Activated naive CD8-positive, alpha-beta T cell treated with anti-CD3 and anti-CD28 coated beads, Interleukin-2, amount 50 U/mL, for 16 hours (primary cell): ENCODE measurements at places on chromosomes 4 and X.

DNA sequence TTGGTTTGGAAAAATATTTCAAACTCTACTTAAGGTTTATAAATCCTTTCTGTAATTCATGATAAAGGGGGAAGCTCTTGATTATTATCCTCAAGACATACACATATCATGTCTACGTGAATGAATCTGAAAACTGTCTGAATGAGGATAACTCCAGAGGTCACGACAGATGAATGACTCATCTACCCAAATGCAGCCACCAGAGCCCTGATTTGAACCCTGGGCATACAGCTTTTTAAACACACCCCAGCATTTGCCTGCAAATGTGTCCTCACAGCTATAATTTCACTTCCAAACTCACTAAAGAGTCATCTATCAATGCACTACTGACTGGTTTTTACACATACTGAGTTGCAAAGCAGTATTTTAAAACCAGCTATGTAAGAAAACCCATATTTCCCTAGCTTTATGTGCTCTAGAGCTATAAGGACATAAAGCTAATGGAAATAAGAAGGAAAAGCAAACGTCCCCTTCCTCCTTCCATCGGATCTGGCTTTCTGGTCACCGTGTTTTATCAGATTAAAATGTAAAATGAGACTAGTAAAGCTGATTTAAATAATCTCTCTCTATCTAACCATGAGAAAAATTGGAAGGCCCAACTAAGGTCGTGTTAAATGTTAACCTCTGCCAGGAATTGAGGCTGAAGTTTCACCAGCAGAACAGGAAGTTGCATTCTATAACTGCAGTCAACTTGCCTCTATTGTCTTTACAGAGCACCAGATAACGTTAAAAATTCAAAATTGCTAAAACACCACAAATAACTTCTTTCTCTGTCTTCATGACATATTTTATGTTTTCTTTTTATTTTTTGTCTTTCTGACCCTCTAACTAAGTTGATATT lies 63.1 kb upstream of the SPP1 start:
- DNase-seq, result no peak

- no peak for DNase-seq
Observed at GRCh38 chrX:46727441-46727840, 31.5 kb downstream of the SLC9A7 start.

DNA sequence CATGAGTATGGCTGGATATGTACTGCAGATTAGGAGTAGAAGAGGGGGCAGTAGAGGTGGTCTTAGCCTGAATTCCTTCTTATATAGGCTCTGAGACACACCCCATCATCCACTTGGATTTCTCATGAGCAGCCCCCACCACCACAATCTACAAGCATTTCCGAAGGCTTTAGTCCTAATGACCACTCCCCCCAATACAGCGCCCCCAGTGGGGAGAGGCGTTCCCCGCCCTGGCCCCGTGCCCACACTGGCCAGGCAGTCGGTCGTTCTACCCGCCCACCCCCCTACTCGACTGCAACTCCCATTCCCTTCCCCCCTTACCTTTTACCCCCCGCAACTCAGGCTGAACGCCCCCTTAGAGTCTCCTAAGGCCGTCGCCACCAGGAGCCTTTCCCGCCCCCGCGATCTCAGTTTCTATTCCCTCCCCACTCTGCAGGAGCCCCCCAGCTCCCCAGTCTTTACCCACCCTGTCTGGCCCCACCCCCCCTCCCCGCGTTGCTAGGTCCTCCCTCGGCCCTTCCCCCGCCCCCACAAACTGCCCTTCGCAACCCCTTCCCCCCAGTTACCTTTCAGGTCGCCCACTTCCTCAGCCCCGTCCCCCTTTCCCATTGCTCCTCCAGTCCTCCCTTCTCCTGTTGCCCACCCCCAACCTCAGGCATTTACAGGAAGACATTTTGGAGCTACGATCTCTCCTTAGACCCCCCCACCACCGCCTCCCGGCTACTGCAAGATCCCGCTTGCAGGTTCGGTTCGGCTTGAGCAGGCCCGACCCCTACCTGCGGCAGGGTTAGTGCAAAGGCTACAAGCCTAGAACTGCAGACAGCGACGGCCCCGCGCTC lies 468 bp downstream of the ZMYM3 start:
- DNase-seq, result no peak

DNA sequence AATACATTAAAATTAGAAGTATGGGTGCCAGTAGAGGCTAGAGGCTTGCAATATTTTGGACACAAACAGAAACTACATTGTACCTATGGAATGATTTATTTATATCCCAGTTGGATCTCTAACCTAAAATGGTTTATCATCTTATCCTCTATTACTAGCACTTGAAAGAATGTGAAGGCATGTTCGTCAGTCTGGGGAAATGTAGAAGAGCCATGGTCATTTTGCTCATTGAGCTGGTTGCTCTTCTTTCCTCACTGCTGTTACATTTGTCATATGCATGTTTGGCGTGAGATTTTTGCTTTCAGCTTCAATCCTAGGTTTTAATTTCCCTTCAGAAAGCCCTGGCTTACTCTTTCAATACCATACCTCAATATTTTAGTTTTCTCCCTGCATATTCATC lies 82.4 kb upstream of the MYOZ2 start:
- DNase-seq, result no peak

DNA sequence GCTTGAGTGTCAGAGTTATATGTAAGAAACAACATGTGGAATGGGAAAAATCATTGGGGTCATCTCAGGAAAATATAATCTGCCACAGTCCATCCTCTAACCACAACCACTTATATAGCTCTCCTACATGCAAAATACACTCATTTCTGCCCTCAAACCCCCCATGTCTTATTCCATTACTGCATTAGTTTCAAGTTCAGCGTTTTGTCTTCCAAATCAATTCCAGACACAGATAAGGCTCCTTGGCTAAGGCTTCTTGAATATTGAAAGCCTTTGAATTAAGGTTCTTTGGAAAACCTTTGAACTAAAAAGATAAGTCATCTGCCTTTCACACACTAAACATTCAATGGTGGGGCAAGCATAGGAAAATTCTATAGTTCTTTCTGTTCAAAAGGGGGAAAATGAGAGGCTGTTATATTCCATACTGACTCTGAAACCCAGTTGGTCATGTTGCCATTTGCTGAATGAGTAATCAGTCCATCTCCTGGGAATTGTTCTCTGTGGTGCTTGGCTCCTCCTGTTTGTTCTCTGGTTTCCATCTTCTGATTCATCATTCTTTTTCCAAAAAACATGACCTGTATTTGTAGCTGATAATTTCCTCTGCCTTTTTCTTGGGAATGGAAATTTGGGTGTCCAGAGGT lies 218.7 kb downstream of the BMPR1B start:
- no peak for DNase-seq

- no peak for DNase-seq
Observed at GRCh38 chr4:108037884-108038283, 48.2 kb downstream of the HADH start.

DNA sequence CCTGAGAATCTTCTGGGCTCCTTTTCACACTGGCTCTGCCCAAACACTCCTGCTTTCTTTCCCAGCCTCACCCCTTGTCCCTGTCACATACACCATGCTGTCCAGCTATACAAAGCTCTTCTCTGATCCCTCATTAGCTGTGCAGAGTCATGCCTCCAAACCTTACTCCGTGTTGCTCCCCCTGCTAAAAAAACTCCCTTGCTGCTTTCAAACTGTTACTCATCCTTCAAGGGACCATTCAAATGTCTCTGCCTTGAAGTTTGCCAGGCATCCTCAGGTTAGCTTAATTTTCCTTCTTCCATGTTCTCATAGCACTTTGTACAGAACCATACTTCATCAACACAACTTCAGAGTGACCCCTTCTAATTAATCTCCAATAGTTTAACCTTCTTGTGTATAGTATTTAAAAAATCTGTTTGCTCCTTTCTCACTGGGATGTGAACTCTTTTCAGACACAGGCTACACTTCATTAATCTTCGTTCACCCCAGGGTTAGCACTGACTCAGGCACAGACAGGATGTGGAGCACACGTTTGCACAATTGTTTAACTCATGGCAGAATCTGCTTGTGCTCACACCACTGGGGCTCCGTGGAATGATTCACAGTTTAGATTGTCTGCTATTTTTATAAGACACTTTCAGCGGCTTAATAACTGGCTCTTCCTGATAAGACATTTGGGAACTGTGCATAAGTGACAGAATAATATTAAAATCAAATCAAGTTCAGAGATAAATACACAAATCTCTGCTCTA lies 21.4 kb upstream of the SEL1L3 start:
- DNase-seq, result no peak

GRCh38 chrX:39616098-39616729 lies 481.5 kb downstream of the BCOR start:
- DNase-seq, result no peak

DNA sequence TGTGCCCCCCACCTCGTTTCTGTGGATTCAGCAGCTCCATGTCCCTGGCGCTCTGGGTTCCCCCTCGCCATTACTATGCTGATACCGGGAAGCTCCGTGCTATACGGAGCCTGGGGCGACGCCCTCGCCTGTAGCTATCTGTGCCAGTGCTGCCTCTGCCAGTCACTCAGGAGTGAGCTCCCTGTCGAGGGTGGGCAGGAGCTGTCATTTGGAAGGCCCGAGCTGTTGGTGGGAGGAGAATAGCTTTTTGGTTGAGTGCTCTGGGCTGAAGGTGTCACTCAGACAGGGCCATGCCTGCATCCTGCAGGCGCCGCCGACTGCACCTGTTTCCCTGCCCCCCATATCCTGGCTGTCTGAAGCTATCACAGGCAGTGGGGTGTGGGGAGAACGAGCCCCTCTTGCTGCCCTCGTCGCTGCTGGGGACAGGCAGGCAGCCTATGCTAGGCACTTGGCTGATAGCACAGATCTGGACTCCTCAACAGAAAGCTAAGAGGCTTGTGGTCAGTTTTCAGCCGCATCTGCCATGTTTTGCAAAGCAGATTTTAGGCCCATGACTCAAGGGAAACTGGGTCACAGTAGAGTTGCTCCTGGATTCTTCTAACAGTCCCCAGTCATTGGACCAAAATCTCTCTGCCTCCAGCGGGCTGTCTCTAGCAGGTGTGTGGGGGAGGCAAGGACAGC lies 31.8 kb downstream of the CPLX1 start:
- DNase-seq, result no peak

GRCh38 chr4:72817012-72817411 lies 248.0 kb upstream of the ADAMTS3 start:
- no peak for DNase-seq

GRCh38 chr4:180160195-180160983 lies 2082.8 kb upstream of the TENM3 start:
- no peak for DNase-seq
